ENCODE measurements at places on chromosomes 12 and 14.

DNA sequence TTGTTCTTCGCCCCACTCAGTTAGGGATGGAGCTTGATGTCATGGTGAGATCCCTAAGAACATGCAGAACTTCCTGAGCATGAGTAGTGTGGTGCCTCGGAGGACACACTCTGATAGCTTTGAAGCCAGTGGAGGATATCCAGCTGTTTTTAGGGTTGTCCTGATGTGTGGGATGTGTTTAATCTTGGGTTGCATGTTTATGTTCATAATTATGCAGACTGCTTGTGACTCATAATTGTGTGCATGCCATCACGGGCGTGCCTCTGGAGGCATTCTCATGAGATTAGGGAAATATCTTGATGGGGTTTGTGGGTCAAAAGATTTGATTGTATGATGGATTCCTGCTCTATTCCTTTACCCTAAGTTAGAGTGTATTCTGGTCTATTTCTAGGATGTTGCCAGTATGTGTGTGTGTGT is 267.4 kb upstream of the PELI2 start:
- no peak for DNase-seq

- no peak for DNase-seq
Measured at GRCh38 chr12:132603240-132604150, 6.9 kb downstream of the LRCOL1 start.

GRCh38 chr14:101451166-101451565 is 110.1 kb upstream of the DIO3 start:
- no peak for DNase-seq

- no peak for DNase-seq
Measured at GRCh38 chr12:94730847-94731246, 80.5 kb upstream of the TMCC3 start.

DNA sequence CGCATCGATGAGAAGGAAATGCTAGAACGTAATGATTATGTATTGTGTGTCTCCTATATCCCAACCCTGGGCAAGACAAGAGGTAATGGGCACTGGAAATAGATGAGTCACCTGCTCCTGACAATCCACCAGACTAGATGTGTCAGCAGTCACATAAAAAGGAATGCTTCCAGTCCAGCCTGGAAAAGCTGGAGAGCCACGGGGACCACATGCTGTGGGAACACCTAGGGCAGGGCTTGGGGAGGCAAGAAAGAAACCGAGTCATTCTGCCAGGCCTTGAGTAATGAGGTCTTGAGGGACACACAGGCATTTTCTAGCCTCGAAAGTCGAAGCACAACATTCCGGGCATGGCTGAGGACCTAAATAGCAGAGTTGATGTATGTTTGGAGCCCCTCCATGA is 716.7 kb upstream of the TMEM132C start:
- no peak for DNase-seq

- peak; percentile 25 for DNase-seq
Measured at GRCh38 chr12:96237465-96238077, 43.4 kb downstream of the ELK3 start.

DNA sequence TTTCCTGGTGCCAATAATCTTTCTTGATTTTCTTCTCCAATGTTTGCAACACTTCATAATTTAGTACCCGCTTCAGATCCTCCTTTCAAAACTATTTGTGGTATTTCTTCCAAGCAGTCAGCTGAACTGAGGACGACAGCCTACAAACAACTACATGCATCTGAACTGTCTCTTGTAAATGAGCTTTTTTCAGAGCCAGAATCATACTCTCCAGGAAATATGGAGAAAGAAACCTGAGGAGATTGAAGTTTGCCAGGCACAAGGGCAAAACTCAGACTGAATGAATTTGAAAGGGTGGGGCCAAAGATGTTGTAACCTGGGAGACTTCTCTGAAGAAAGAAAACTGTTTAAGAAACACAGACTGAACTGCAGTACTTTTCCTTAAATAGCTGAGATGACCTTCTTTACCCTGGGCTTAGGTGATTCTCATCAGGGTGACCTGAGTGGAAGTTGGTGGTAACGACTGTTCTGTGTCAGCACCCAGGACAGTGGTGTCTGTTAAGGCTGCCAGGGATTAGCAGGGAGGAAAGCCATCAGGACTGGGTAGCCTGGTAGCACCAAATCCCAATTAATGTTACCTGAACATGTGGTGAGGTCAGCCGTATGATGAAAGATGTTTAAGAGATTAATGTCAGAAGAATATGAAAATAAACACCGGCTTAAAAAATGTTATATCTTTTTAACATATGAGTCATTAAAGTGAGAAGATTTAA is 95.0 kb downstream of the TGFB3 start:
- no peak for DNase-seq

GRCh38 chr12:54631988-54632728 is 2.5 kb downstream of the LACRT start:
- no peak for DNase-seq

- DNase-seq, result no peak
Measured at GRCh38 chr12:62250671-62251608, 9.3 kb upstream of the USP15 start.

- no peak for DNase-seq
Measured at GRCh38 chr12:50117057-50117622, 5.1 kb downstream of the COX14 start.

DNA sequence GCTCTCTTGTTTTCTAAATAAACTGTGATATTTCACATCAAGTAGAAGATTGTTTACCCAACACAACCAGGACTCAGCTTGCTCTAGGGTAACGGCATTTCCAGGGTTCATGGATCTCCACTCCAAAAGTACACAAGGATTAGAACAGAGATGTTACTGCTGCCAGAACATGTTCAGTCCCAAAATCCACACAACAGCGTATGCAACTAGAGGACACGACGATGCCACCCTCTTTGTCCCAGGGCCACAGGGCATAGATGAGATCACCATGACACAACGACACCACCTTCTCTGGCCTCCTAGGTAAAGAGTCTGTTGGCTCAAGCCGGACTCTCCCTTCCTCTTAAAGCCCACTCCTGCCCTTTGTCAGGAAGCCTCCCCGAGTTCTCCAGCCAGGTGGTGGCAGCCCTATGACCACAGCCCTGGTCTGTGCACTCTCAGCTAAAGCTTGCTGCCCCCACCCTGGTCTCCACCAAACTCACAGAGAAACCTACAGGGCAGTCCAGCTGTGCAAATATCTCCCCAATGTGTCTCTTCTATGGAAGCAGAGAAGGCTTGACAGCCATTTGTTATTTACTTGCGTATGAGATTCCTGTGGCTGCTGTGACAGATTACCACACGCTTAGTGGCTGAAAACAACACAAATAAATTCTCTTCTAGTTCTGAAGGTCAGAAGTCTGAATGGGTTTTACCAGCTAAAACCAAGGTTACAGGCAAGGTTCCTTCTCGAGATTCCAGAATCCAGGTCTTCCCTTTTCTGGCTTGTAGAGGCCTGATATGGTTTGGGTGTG is 10.3 kb downstream of the CLMN start:
- DNase-seq, result no peak

- DNase-seq, result no peak
Measured at GRCh38 chr12:26728205-26729050, 104.6 kb downstream of the ITPR2 start.

DNA sequence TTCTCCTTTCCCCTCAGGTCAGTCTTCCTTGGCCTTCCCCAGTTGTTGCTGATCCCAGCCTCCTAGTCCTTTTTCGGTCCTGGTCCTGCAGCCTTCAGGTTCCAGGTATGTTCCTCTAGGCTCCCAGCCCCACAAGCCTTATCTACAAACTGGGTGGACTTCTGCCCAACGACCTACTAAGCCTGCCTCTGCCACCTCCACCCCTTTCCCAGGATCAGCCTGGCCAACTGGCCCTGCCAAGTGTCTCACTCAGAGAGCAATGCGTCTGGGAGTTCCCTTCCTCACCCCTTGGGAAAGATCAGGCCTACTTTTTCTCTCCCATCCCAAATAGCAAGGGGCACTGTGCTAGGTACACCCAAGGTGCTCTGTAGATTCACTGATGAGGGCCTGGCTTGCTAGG is at the start of gene SERPINA12:
TSS of gene SERPINA12 (minus strand) at position 114 of the 400 bp plus-strand sequence. CDS start 11,072 bp downstream, outside the sequence.
- no peak for DNase-seq

DNA sequence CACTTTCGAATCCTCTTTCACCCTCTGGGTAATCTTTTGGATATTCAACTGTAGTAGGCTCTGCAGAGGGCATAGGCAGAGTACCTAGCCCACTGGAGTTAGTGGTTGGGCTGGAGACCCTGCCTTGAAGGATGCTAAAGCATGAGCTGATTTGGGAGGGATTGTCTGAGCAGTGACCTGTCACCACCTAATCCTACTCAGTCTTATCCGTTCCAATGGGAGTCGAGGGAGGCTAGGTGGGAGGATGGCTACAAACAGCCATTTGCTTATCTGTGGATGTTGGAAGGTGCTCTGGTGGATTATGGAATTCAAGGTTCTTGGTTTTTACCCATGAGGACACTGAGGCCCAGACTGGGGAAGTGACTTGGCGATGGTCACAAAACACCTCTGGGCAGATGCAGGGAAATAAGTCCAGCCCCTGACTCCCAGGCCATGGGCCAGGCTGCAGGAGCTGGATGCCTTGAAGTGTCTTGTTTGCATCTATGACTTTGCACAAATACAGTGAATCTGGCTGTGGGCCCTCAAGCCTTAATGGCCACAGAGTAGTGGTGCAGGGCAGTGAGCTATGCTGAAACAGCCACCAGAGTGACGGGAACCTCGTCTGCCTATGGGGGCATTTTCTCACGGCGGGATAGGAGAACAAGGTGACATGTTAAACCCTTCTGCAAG is 3.7 kb downstream of the KMT5A start:
- no peak for DNase-seq

- no peak for DNase-seq
Measured at GRCh38 chr12:65858831-65859230, 34.5 kb downstream of the HMGA2 start.

GRCh38 chr12:67920413-67920812 is 68.8 kb upstream of the IFNG-AS1 start:
- no peak for DNase-seq

- no peak for DNase-seq
Measured at GRCh38 chr12:4133029-4133428, 140.5 kb upstream of the CCND2 start.

DNA sequence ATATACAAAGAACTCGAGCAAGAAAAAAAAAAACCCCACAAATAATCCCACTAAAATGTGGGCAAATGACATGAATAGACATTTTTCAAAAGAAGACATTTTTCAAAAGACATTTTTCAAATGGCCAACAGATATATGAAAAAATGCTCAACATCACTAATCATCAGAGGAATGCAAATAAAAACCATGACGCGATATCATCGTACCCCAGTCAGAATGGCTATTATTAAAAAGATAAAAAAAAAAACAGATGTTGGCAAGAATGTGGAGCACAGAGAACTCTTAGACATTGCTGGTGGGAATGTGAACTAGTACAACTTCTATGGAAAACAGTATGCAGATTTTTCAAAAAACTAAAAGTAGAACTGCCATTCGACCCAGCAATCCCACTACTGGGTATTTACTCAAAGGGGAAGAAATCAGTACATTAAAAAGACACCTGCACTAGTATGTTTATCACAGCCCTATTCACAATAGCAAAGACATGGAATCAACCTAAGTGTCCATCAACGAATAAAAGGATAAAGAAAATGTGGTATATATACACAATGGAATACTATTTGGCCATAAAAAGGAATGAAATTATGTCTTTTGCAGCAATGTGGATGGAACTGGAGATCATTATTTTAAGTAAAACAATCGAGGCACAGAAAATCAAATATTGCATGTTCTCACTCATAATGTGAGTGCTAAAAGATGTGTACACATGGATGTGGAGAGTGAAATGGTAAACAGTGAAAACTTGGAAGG is 16.3 kb downstream of the ZBTB39 start:
- no peak for DNase-seq

- no peak for DNase-seq
Measured at GRCh38 chr12:47814539-47815170, 5.0 kb downstream of the HDAC7 start.

DNA sequence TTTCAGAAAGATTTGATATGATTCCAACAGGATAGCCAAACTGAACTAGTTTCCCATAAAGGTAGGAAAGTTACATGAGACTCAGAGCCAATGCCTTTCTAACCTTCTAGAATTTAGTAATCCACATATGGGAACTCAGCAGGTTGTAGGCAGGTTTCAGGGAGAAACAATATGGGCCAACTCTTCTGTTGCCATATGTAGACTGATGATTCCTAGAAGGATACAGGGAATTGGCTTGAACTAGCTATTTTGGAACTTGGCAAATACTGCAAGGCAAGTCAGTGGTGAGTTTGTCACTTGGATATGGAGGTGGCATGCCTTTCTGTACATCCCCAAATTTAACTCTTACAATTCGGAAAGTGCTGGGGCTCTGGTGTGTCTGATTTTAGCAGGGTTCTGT is 15.5 kb downstream of the SUDS3 start:
- no peak for DNase-seq

DNA sequence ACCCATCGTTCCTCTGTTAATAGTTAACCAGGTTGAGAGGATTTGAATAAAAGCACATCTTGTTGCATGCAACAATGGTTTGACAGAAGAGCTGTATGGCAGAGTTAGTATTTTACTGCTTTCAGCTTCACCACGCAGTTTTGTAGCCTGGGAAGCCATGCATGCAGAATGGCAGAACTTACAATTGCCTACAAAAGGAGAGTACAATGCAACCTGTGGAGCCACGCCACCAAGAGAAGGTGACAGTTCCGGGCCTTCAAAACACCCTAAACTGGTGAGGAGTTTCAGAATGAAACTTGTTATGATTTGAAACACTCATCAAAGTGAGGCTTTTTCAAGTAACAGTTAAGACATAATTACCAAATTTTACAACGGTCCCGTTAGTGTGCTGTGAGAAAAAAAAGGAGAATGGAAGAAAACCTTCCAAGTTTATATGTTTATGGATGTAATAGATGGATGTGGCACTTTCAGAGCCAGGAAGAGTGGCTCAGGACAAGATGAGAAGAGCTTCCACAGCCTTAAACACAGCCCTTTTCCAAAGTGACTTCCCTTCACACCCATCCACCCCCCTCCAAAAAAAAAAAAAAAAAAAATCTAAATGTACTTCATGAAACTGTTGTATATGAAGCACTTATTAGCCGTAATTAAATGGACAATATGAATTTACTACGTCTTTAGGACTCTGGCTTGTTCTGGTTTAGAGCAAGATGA is 158.7 kb downstream of the EGLN3 start:
- no peak for DNase-seq

DNA sequence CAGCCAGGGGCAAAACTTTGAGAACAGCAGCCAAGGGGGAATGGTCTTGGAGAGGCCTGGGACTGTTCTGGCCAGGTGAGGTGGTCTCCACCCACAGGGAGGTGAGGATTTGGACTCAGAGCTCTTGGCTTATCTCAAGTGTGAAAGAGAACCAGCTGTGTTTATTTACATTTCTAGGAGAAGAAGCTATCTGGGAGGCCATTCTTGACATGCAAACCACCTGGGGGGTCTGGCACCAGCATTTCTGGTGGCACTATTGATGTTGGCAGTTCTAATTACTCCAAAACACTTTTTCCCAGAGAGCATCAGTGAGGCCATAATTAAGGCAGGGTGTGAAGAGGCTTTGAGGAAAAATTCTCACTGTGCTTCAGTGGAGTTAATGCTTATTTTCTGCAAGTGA is 95.1 kb downstream of the CAND1 start:
- DNase-seq, result no peak

DNA sequence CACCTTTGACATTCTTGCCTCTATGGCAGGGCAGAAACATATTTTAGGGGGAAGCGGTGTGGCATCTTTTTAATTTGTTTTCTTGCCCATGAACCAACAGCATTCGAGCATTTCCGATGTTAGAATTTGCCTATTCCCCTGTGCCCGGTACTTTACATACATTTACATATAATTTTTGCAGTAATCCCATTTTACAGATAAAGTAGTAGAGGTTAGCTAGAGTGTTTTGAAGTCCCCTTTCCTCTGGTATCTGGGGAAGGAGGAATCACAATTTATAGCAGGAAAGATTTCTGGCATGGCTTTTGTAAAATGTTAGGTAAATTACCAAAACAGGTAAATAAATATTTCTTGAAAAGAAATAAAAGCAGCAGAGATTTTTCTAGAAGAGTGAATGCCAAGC is 1.6 kb downstream of the BORCS5 start:
- no peak for DNase-seq

Data from T follicular helper cell (primary cell).